Fibroblast of lung (primary cell): ENCODE measurements at places on chromosomes 4 and X. TPM values are rescaled to one million over a fixed set of nuclear protein-coding genes. Genes with fewer than 3 reads are reported as not detected.

S100P gene
- total RNA-seq: not detected in 2 replicates

MTHFD2L gene
- total RNA-seq: 12.1 and 13.0 TPM in 2 replicates

ZNF732 gene
- 0.26 and 0.33 TPM in 2 replicates for total RNA-seq

MTMR1 gene
- 19.0 and 22.3 TPM in 2 replicates for total RNA-seq

SLC9B1 gene
- total RNA-seq: 1.8 and 2.0 TPM in 2 replicates

DOCK11 gene
- 30.8 and 40.1 TPM in 2 replicates for total RNA-seq

STAP1 gene
- total RNA-seq: not detected in 2 replicates

GYPA gene
- not detected in 2 replicates for total RNA-seq

CFAP47 gene
- total RNA-seq: not detected in 2 replicates

GAGE12H gene
- not detected in 2 replicates for total RNA-seq

PABPC1L2A gene
- total RNA-seq: not detected in 2 replicates

HTN1 gene
- not detected in 2 replicates for total RNA-seq

USP51 gene
- 1.3 TPM in 2 replicates for total RNA-seq

WWC2 gene
- 20.8 and 34.0 TPM in 2 replicates for total RNA-seq

ELF4 gene
- 5.9 and 9.9 TPM in 2 replicates for total RNA-seq

ESX1 gene
- total RNA-seq: not detected in 2 replicates

PLXNB3 gene
- 1.0 and 4.3 TPM in 2 replicates for total RNA-seq

ING2 gene
- 5.4 and 7.9 TPM in 2 replicates for total RNA-seq

KLB gene
- not detected in 2 replicates for total RNA-seq

BMX gene
- not detected in 2 replicates for total RNA-seq

PSMD10 gene
- 72.7 and 86.3 TPM in 2 replicates for total RNA-seq

ART3 gene
- not detected in 2 replicates for total RNA-seq

TLR10 gene
- not detected in 2 replicates for total RNA-seq

BEX3 gene
- 300 and 416 TPM in 2 replicates for total RNA-seq

PAK3 gene
- total RNA-seq: 1.3 and 2.0 TPM in 2 replicates

CXCL6 gene
- 0.17 and 0.77 TPM in 2 replicates for total RNA-seq

PRR32 gene
- not detected in 2 replicates for total RNA-seq

SPIN4 gene
- total RNA-seq: 1.3 and 1.8 TPM in 2 replicates

PRRG1 gene
- total RNA-seq: 6.2 and 10.2 TPM in 2 replicates

MAGEC3 gene
- not detected in 2 replicates for total RNA-seq

PDE6B gene
- total RNA-seq: 2.1 and 2.8 TPM in 2 replicates

TRIML2 gene
- under 0.01 and 0.26 TPM in 2 replicates for total RNA-seq

TCEAL6 gene
- not detected in 2 replicates for total RNA-seq

RAB39B gene
- total RNA-seq: 1.3 and 3.0 TPM in 2 replicates

TAF7L gene
- 0.33 and 0.51 TPM in 2 replicates for total RNA-seq

OCRL gene
- total RNA-seq: 17.7 and 23.0 TPM in 2 replicates

RBM47 gene
- total RNA-seq: 1.8 and 2.3 TPM in 2 replicates

PRMT9 gene
- total RNA-seq: 10.3 and 14.4 TPM in 2 replicates

PLA2G12A gene
- total RNA-seq: 10.5 and 18.0 TPM in 2 replicates

ZXDA gene
- total RNA-seq: 7.4 and 7.6 TPM in 2 replicates

SATL1 gene
- total RNA-seq: not detected in 2 replicates

INTS6L gene
- total RNA-seq: 4.1 and 5.1 TPM in 2 replicates

LIMCH1 gene
- total RNA-seq: 2.8 and 6.2 TPM in 2 replicates

SMAD1 gene
- total RNA-seq: 11.8 and 13.0 TPM in 2 replicates

MFAP3L gene
- total RNA-seq: 0.50 and 0.77 TPM in 2 replicates
